Activated CD4-positive, alpha-beta T cell treated with anti-CD3 and anti-CD28 coated beads, Interleukin-2, amount 10 ng/mL, durations not matched to agents 24 days and 14 days (primary cell): ENCODE measurements at places on chromosomes 2 and 18. TPM values are rescaled to one million over a fixed set of nuclear protein-coding genes. Genes with fewer than 3 reads are reported as not detected.

Gene TRABD2A
- 56.3 and 59.6 TPM in 2 replicates for total RNA-seq

Gene DLX1
- not detected in 2 replicates for total RNA-seq

Gene SPAST
- 19.5 and 20.9 TPM in 2 replicates for total RNA-seq

Gene KCNIP3
- total RNA-seq: 0.28 TPM in 1 of 2 replicates, not detected in the other

Gene TBR1
- 0.16 TPM in 1 of 2 replicates, not detected in the other for total RNA-seq
